G401 (cell line): ENCODE measurements at places on chromosomes 4 and X.

DNA sequence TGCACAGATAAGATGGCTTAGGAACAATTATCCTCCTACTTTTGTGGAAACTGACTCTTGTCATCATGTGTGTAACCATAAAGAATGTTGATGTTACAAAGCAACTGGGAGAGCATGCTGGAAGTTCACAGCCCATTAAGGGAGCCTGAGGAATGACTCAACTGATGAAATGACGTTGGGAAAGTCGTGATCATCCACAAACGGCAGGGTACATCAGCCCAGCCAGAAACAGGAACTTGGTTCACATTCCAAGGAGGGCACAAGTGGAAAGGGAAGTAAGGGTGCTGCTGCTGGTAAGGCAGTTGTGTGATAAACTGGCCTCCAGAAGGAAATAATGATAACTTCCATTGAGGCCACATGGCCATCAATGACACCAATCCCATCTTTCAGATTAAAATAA, 6.7 kb downstream of the TEC start:
- DNase-seq, result no peak

DNA sequence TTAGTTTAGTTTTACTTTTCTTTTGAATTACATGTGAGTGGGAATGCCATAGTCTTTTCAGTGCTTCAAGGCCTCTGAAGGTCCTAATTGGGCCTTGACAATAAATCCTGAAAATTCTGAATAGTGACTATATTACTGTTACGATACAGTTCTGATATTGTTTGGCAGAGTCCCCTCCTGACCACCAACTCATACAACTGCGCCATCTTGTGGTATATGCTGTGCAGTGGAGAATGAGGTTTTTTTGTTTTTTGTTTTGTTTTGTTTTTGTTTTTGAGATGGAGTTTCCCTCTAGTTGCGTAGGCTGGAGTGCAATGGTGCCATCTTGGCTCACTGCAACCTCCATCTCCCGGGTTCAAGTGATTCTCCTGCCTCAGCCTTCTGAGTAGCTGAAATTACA, 56.6 kb upstream of the CHRDL1 start:
- DNase-seq, result no peak

DNA sequence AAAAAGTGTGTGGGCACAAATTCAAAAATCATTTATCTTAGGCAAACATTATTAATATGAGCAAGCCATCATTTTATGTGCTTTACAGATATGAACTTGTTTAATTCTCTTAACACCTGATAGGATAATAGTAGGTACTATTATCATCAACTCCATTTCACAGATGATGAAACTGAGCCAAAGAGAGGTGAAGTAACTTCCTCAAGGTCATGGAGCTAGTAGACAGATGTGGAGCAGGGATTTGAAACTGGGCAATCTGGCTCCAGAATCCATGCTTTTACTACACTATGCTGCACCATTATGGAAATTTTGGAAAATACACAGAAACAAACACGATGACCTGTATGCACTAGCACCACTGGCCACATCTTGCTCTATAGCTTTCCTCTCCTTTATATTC, 1.0 kb upstream of the PIN4 start:
- DNase-seq, result no peak

- no peak for DNase-seq
Measured at GRCh38 chr4:7390336-7390735, 44.4 kb downstream of the PSAPL1 start.

DNA sequence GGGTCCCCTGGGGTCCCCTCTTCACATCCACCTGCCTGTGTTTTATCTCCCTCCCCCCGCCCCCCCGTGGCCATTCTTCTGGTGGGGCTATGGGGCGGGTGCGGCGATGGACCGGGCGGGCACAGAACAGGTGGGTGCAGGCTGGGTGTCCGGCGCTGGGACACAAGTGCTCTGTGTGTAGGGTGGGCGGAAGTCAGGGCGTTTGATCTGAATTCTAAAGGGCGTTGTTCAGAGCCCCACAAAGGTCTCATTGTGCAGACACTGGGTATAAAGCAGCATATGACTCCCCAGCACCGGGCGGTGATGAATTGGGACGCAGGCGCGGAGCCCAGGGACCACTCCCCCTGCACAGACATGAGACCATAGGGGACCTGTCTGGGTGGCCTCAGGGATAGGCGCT, at the start of gene GJB1:
GJB1 (plus strand) TSS at position 296 of the 400 bp plus-strand sequence. CDS start 484 bp downstream, outside the sequence.
- no peak for DNase-seq

- DNase-seq, result no peak
Measured at GRCh38 chr4:87511500-87511899, 17.7 kb downstream of the SPARCL1 start.

GRCh38 chrX:136193771-136194170, 46.4 kb downstream of the FHL1 start:
- DNase-seq, result no peak

GRCh38 chrX:101736651-101737050, 77.0 kb upstream of the ARMCX2 start:
- no peak for DNase-seq

DNA sequence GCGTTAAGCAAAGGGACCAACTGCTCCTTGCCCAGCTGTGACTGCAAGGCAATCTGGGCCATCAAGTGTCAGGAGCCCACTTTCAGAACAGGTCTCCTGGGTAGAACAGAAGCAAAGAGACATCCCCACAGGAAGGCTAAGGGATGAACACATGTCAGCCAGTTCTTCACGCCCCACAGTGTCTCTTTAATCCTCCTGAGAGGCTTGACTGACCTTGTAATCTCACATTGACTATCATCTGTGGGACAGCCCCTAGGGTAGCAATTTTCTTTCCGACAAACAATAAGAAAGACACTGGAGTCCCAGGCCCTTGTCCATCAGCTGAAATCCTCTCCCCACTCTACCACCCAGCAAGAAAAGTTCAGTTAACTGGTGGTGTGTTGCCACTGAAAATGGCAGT, 1.0 kb downstream of the CHRDL1 start:
- no peak for DNase-seq

DNA sequence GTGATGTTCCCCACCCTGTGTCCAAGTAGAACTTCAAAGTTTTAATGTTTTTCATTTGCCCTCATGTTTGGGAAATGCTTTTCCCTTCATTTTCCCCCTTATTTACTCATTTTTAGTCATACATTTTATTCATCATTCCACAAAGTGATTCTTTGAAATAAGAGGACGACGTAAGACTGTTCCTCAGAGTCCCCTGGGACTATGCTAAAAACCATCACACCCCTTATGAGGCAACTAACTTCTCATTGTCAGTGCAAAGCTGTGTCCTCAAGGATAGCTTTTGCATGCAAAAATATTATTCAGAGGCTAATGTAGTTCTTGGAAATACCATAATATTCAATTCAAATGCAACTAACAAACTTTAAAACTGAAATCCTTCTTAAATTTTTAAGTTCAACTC, 14.8 kb upstream of the ADGRG2 start:
- no peak for DNase-seq

- no peak for DNase-seq
Measured at GRCh38 chr4:41323706-41324105, 67.0 kb downstream of the UCHL1 start.

- no peak for DNase-seq
Measured at GRCh38 chr4:114807759-114808404, 209.3 kb downstream of the UGT8 start.

- DNase-seq, result no peak
Measured at GRCh38 chr4:130044788-130045531, 949.0 kb downstream of the C4orf33 start.

GRCh38 chr4:21848021-21848420, 100.6 kb downstream of the KCNIP4 start:
- peak; percentile 42 for DNase-seq

GRCh38 chr4:54837576-54838140, 179.9 kb downstream of the KIT start:
- no peak for DNase-seq

DNA sequence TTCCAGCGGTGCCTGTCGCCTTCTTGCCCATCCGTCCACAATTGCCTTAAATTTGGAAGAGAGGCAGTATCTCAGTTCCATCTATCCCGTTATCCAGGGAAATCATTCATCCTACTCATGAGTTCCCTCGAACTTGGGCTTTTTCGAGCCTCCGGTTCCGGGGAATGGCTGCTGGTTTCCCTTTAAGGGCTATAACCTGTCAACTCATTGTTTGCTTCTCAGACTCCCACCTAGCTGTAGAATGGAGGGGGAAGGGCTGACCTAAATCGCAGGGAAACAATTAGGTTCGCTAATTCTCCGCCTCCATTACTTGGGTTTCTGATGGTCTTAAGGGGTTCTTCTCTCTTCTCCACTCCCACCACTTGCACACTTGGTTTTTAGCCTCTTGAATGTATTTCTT, 1.2 kb downstream of the UCHL1 start:
- peak; percentile 38 for DNase-seq

DNA sequence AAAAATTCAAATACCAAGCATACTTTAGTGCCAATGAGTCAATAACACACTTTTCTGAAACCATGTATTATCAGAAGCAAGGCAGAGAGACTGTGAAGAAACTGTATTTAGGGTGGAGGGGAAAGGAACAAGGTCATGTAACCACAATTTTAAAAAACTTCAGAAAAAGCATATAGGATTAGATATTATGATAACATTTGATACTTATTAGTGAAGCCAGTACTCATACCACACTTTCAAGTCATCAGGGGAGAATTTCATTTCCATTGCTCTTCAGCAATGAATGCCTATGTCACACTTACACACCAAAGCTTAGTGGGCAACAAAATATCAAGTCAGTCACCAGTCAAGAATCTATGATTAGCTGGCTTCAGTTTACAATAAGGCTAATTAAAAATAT, 602.2 kb downstream of the IL15 start:
- no peak for DNase-seq

DNA sequence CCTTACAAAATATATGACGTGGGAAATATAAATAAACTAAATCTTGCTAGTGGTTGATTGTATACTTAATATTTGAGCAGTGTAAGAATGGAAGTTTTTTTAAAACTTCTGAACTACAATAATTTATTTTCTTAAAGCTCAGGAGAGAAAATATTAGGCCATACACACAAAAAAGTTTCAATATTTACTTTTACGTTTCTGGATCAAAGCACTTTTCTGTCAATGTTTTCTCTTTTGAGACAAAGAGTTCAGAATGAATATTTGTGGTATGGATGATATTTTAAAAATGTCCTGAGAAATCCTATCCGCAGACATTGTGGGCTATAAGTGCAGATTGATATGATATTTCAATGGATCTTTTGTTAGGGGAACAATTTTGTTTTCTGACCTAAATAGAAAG, 109.9 kb downstream of the TLL1 start:
- no peak for DNase-seq

DNA sequence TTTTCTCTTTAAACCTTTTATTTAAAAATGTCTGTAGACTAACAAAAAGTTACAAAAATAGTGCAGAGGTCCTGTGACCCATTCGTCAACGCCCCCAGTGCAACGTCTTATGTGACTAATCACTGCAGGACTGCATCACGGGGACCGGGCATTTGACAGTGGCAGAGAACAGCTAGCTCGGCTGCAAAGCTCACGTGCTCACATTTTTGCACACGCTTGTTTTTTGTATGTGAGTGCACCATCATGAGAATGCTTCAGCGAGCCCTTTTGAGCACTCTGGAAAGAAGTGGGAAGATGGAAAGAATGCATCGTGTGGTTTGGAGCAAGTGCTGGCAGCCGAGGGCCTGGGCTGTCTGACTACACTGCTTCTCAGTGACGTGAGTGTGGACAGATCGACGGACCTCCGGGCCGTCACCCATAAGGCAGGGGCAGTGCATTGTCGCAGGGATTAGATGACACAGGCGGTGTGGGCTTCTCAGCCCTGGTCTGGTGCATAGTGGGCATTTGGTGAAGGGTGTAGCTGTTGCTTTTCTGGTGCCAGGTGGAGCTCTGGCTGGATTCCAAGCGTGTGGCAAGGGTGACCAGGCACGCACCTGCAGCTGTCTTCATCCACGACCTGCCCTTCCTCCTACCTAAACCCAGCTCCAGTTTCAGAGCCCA, 17.7 kb downstream of the SPON2 start:
- no peak for DNase-seq

- peak; percentile 45 for DNase-seq
Measured at GRCh38 chrX:49172280-49172780, 632 bp downstream of the PLP2 start.

- no peak for DNase-seq
Measured at GRCh38 chr4:15427161-15427560, 672 bp upstream of the C1QTNF7 start.

- DNase-seq, result no peak
Measured at GRCh38 chr4:87857789-87858188, 25.0 kb downstream of the MEPE start.

GRCh38 chr4:4693258-4693657, 151.4 kb upstream of the STX18 start:
- no peak for DNase-seq

DNA sequence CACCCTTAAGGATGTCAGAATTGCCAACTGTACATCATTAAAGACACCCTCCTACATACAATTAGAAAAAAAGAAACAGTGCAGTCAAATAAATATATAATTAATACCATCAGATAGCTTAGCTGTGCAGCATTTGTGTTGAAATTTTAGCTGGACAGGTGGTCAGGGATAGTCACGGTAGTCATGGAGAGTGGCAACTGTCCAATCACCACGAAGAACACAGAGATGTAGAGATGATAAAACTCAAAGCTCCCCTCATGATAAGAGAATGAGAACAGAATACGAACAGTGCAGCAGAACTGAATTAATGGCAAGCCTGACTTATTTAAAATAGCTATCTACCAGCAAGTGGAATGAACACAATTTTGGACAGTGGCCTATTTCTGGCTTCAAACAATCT, 27.2 kb downstream of the SLC39A8 start:
- DNase-seq, result peak; percentile 45
